Caudate nucleus (tissue), 63 donors: ENCODE measurements at places on chromosomes 1 and 21.

DNA sequence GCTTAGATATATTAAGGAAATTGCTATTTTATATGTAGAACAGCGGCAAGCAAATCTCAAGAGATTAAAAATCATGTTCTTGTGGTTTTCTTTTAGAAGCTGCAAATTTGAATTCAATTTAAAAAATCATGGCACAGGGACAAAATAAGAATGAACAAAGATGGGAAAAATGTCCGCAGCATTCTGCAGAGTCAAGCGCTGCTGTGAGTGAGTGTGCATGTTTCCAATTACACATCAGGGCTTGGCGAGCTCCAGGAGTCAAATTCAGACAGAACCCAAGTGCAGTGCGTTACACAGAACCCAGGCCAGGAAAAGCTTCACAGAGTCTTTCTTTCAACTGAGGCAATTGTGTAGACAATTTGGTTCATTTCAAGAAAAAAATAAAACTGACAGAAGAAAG is 33.3 kb upstream of the ERG start:
- no peak for DNase-seq

DNA sequence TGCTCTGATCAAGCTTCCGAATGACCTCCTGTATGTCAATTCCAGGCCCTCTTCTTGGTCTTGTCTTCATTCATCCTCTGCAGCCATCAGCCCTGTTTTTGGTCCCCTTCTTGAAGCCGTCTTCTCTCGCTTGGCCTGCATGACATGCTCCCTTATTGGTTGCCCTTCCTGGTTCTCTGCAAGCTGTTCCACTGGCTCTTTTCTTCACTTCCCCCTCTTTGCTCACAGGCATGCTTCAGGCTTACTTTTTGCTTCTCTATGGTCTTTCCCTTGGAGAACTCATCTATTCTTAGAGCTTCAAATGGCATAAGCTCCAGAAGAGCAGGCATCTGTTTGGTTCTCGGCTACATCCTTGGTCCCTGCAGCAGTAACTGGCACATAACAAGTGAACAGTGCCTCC is 38.8 kb downstream of the PDPN start:
- DNase-seq = no peak

- no peak for DNase-seq
Observed at GRCh38 chr1:11595285-11595684, 58.9 kb downstream of the FBXO2 start.

DNA sequence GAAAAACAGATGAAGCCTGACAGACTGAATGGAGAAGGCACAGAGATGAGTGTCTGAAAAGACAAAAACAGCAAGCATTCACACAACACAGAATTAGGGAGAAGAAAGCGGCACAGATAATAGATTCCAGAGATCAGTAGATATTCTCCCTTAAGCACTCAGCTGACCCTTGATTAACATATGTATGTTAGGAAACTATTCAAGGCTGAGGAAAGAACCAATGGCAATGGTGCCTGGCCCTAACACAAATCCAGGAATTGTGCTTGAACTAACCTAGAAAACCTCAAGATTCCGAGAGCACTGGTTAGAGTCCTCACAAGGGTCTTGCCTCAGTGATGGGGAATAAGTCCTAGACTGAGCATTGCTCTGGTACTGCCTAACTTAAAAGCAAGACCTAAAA is 30.9 kb downstream of the KCNT2 start:
- DNase-seq = no peak

DNA sequence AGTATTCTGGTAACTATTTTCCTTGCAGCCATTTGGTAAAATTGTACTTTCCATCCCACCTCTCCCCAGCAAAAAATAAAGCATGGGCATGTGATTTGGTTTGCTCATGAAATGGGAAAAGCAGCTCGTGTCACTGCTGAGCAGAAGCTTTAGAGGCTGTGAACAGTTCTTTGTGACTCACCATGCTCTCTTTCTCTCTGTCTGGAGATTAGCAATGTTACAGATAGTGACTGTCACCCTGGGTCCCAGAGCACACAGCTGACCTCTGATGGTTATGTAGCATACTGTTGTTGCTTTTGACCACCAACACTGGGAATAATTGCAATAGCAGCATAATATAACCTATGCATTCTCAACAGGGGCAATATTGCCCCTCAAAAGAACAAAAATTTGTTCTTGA is 70.6 kb downstream of the RGS2 start:
- no peak for DNase-seq

DNA sequence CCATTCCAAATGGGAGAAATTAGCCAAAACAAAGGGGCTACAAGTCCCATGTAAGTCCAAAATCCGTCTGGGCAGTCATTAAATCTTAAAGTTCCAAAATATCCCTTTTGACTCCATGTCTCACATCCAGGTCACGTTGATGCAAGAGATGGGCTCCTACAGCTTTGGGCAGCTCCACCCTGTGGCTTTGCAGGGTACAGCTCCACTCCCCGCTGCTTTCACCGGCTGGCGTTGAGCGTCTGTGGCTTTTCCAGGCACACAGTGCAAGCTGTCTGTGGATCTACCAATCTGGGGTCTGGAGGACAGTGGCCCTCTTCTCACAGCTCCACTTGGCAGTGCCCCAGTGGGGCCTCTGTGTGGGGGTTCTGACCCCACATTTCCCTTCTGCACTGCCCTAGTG is 130.2 kb downstream of the TPR start:
- DNase-seq = no peak

GRCh38 chr1:5576673-5577065 is 415.6 kb downstream of the NPHP4 start:
- no peak for DNase-seq

DNA sequence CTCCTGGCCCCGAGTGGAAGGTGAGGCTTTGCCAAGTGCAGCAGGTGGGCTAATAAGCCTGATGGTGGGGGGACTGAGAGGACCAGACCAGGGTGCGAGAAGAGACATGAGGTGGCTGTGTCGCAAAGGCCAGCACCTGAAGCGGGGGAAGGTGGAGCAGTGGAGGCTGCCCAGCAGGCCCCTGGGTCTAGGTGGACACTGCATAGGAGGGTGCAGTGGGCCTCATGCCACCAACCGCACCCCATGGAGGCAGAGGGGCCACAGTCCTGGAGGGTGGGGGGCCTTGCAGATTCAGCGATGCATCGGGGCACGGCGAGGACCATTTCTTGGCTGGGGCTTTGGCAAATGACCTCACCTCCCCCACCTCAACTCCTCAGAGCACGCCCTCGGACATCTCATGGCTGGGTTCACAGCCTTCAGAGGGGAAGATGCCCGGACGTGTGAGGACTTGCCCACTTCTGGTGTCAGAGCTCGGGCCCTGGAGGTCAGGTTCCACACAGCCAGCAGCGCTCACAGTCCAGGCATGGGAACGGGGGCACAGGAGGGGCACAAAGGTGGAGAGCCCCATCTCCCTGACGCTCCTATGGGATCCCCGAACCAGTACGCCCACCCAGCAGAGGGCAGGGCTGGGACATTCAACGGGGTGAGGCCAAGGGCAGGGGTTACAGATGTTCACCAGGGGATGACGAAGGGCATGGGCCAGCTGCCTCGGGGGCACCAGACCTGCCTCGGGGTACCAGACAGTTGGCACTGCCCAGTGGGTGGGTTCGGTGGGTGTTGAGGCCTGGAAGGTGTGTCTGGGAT is 35.4 kb downstream of the UBE2G2 start:
- DNase-seq = no peak

- no peak for DNase-seq
Observed at GRCh38 chr1:22658385-22659163, 5.5 kb downstream of the C1QB start.

DNA sequence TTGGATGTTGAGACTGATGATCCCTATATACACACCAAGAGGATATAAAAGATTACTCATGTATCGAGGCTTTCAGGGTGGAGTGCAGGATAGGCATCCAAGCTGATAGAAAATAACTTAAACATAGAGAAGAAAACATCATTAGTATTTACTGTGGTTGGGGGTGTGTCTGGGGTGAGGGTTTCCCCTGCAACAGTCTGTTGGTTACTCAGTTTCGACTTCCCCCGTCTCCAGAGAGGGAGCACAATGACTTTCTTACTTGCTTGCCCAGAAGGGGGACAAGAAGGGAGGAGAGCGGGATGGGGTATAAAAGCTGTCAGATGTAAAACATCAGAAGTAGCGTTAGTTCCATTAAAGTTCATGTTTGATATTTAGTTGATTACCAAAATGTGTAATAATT is 717.4 kb upstream of the ZP4 start:
- no peak for DNase-seq
